Muscle of leg (tissue), 16 donors: ENCODE measurements at places on chromosomes 7 and 10.

DNA sequence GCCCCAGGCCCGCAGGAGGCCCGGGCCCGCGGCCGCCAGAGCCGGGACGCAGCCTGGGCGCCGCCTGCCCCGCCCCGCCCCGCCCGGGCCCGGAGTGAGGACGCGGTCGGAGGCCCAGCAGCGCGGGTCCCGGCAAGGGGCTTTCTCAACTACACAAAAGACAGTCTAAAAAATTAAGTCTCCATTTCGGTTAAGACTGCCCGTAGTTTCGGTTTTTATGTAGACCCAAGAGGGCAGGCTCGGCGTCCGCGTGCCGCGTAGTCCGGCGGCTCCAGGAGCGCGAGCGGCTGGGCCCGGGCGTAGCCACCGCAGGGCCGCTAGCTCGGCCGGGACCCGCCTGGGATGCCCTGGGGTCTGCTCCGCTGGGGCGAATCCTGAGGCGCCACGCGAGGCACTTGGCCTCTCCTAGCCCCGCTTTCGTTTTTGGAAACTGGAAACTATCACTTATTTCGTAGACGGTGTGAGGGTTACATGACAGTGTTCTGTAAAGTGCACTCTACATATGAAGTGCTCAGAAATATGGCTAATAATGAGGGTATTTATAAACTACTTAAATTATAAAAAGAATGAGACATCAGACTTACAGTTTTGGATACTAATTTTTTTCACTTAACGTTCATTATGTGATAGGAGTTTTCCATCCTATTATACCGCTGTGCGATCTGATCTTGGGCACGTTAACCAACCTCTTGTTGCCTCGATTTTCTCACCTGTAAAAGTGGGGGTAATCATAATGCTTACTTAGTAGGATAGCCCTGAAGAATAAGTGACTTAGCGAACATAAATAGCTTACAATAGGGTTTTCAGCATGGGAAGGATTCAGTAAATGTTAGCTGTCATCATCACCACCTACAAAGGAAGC, 573 bp downstream of the BLVRA start:
- DNase-seq: peak; percentile 58

GRCh38 chr7:121520911-121521310, 124.8 kb upstream of the FAM3C start:
- no peak for DNase-seq

GRCh38 chr7:1850111-1850975, 180.3 kb downstream of the ELFN1 start:
- no peak for DNase-seq

DNA sequence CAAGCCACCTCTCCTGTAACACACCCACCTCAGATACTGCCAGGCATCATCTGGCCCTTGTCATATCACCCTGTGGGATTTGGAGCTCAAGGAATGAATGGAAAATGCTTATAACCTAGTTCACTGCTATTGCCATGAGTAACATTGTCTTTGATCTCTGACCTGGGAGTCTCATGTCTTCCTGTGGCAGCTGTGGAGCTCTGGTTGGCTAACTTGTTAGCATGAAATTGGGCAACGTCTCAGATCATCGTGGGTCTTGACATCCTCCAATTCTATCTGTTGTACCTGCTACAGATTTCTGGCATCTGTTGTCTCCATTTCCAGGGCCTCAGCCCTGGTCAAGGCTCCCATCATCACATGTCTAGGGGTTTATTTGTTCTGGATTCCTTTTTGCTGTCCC, 2.2 kb upstream of the TMEM270 start:
- DNase-seq: no peak
